ENCODE measurements at places on chromosomes 11 and 22.

- H3K27ac ChIP-seq: no peak overlapping the region
- H3K27me3 ChIP-seq: no peaks in the 10 kb centered on the region
- no peak overlapping the region for H3K4me3 ChIP-seq
- no peak for DNase-seq
Measured at GRCh38 chr11:1560002-1560648, 11.9 kb downstream of the DUSP8 start.

DNA sequence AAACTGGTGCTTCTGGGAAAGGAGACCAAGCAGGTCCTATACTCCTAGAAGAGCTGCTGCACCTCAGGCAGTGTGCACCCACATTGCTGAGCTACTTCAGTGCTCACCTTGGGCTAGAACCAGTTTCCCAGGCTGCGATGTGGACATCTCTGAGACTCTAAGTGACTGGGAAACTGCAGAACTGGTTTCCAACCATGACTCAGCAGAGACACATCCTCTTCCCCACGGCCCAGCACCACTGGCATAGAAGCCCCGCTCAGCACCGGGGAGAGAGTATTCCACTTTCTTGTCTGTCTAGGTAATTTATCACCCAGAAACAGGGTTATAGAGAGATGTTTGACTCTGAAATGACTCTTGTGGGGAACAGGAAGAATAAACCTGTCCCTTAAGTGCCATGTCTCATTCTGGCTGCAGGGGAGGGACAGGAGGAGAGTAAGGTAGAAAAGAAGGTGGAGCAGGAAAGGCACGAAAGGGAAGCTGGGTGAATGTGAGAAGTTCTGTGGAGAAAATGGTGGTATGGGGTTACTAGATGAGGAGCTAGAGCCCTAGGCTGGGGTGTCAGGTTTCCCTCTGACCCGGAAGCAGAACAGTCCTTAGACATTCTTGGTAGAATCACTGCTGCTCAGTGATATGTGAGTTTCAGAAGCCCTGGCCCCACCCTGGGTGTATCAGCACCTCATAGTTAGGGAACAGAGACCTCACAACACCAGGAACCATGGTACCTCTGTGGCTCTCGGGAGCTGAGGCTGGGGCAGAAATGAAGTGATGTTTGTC, 340.4 kb upstream of the NCAM1 start:
- H3K4me1 ChIP-seq: no peaks in the 10 kb centered on the region
- H3K27ac ChIP-seq: no peak overlapping the region
- H3K27me3 ChIP-seq: no peaks in the 10 kb centered on the region
- no peak for DNase-seq
- no peaks in the 10 kb centered on the region for H3K36me3 ChIP-seq
- no peak overlapping the region for H3K4me3 ChIP-seq

DNA sequence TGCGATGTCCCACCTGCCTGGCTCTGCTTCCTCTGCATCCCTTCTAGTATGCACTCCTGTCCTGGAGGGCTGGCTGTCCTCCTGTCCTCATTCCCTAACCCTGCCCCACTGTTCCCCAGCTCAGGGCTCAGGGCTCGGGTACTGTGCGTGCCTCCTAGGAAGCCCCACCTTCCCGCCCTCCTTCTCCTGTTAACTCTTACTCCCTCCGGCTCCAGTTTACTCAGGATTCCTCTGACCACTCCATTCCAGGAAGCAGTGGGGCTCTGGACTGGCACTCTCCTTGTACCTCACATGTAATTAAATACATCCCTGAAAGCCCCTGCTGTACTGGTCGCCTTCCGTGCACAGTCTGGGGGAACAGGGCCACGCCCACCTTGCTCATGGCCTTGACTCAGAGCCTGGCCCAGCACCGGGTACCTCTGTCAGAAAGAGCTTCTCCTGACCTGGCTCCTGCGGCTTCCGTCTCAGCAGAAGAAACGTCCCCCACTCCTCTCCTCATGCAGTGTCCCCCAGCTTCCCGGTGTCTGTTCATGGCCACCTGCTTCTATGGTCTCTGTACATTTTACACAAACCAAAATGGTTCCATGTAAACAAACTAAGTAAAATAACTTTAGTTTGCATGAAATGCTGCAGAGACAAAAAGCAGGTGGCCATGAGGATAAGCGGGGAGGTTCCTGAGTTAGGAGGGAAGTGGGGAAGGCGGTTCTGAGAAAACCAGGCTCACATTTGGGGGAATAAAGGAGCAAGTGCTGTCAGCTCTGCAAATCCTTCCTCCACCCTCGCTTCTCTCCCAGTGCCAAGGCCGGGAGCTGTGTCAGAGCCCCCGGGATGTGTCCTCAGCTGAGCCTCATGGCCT, 445.9 kb downstream of the BRD1 start:
- H3K4me3 ChIP-seq: no peak overlapping the region
- no peaks in the 10 kb centered on the region for H3K4me1 ChIP-seq
- no peaks in the 10 kb centered on the region for H3K36me3 ChIP-seq

DNA sequence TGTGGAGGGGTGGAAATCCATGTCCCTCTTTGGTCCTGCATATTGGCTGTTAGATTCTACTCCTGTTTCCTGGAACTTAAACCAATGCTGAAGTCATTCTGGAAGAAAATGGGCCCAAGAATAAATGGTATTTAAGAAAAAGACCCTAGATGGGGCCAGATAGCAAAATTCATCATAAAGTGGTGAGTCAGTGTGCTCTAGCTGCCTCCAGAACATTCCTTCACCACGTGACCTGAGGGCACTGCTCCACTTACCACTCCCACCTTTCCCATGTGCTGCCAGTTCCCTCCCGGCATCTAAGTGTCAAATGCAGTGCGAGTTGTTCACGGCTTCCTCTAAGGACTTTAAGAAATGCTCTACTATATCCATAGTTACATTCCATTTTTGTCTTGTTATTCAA, 30.9 kb upstream of the NAP1L4 start:
- H3K27me3 ChIP-seq: no peaks in the 10 kb centered on the region
- no peak overlapping the region for H3K27ac ChIP-seq
- DNase-seq: no peak
- H3K36me3 ChIP-seq: peaks cover 3% of the 10 kb centered on the region

- no peaks in the 10 kb centered on the region for H3K27me3 ChIP-seq
- DNase-seq: no peak
- H3K27ac ChIP-seq: no peak overlapping the region
- H3K4me1 ChIP-seq: no peaks in the 10 kb centered on the region
Measured at GRCh38 chr11:15367695-15368094, 253.0 kb downstream of the INSC start.

GRCh38 chr11:42841556-42841955, 470.2 kb upstream of the API5 start:
- no peak overlapping the region for H3K27ac ChIP-seq
- no peaks in the 10 kb centered on the region for H3K4me1 ChIP-seq
- H3K36me3 ChIP-seq: no peaks in the 10 kb centered on the region
- H3K27me3 ChIP-seq: no peaks in the 10 kb centered on the region
- no peak overlapping the region for H3K4me3 ChIP-seq
